ENCODE measurements at places on chromosomes 6 and 20. TPM values are rescaled to one million over a fixed set of nuclear protein-coding genes. Genes with fewer than 3 reads are reported as not detected.

DNA sequence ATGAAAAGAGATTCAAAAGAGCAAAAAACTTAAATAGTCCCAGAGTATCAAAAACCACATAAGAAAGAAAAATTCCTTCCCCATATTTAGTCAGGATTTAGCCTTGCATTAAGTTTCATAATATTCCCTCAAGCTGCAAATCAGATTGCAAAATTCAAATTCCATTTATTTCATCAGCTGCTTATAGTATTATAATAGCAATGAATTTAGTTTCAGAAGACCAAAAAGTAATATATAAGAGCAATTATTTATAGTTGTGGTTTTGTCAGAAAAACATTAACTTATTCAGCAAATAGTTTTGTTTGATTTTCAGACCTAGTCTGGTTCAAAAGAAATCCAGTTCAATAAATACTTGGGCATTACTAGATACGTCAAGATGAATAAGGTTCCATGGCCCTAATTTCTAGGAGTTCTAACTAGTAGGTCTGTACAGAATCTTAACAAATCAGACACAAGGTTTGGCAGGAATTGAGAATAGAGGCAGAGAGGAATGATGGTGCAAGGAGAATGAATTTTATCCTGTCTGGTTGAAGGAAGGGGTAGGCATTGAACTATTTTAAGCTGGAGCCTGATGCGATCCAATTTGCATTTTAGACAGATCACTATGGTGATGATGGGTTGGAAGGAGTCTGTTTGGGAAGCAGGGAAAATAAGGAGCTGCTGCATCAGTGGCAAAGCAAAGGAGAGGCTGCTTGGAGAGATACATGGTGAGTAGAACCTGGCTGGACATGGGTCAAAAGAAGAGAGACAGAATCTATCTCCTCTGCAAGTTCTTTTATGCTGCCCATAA is 163.9 kb upstream of the STXBP5 start:
- no peak for DNase-seq

DNA sequence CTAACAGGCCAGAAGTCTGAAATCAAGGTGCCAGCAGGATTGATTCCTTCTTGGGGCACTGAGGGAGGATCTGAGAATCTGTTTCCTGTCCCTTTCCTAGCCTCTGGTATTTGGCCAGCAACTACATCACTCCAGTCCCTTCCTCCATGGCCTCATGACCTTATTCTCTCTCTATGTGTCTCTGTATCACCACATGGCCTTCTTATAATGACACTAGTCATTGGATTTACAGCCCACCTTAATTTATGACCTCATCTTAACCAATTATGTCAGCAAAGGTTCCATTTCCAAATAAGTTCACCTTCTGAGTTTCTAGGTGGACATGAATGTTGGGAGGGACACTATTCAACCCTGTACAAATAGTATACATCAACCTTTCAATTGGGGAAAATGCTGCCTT is 29.3 kb downstream of the SCML4 start:
- no peak for DNase-seq

GRCh38 chr6:150831577-150831976 is 33.9 kb upstream of the MTHFD1L start:
- DNase-seq, result no peak

Gene RTN4IP1
- 7.7 TPM for total RNA-seq

DNA sequence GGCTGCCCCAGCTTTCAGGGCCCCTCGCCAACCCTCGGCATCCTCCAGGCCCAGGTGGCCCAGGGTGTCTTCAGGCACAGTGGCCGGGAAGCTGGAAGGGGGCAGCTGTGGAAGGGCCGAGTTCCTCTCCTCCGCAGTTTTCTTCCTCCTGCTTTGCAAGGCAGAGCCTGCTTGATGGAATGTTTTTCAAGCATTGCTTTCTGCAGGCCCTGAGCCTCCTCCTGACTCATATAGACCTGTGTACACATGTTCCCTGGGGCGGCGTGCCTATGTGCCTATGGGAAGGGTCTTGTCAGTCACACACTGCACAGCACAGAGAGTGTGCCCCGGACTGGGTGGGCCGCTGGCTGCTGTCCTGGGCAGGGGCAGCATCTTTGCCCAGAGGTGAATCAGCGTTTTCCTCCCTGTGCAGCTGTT is 107.5 kb downstream of the ERMARD start:
- no peak for DNase-seq

- DNase-seq, result no peak
Measured at GRCh38 chr20:63855363-63856097, 5.8 kb upstream of the ABHD16B start.

GRCh38 chr6:122389704-122390372 is 9.6 kb upstream of the HSF2 start:
- DNase-seq, result no peak

Gene MCHR2
- not detected for total RNA-seq

Gene PPIL4
- total RNA-seq, result 25.2 TPM

Gene HLA-DQA1
- total RNA-seq, result 9.0 TPM

Gene SPAG4
- 4.8 TPM for total RNA-seq

Gene PPP2R5D
- 33.3 TPM for total RNA-seq

GRCh38 chr6:51626391-51626790 is 461.0 kb downstream of the PKHD1 start:
- no peak for DNase-seq

DNA sequence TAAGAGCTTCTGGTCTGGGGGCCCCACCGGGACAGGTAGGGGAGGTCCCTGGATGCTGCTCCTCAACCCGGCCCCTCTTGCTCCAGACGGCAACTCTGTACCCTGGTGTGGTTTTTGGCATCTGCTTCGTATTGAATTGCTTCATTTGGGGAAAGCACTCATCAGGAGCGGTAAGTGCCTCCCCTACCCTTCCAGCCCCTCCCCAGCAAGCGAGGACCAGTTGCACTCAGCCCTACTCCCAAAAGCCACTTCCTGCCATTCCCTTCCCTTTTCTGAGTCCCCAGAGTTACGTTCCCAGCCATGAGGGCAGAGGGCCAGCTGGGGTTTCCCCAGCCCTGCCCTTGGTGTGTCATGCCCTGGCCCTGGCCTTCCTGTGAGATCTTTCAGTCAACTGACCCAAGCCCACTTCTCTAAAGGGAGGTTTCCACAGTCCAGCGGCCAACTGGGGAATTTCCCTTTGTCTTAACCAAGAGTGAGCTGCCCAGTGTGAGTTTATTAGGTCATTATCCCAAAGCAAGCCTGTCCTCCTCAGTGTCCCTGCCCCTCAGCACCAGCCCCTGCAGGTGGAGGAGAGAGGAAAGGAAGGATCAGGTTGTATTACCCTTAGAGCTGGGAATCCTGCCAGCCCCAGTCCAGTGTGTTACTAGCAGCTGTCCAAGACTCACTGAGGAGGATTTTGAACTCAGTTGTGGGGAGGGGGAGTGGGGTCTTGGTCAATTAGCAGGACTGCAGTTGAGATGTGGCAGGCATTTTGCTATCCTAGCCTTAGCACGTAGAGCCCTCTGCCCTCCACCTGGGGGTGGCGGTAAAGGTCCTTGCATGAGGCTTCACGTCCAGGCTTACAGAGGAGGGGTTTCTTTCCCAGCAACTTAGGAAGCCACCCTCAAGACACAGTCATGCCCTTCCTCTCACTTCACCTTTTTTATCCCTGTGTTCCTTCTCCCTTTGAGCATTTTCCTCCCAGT is 45.8 kb downstream of the TM9SF4 start:
- peak; percentile 37 for DNase-seq

- DNase-seq, result no peak
Measured at GRCh38 chr20:17871886-17872285, 96.7 kb downstream of the SNX5 start.

- no peak for DNase-seq
Measured at GRCh38 chr20:45833030-45833882, at the start of gene SNX21. Gene SNX21 (plus strand): TSS chr20:45833799. CDS start chr20:45833920, 121 bp downstream.

Gene C6orf15
- not detected for total RNA-seq

- DNase-seq, result no peak
Measured at GRCh38 chr20:50572938-50573777, 63.0 kb downstream of the PTPN1 start.

Gene PCNA
- total RNA-seq, result 130 TPM

DNA sequence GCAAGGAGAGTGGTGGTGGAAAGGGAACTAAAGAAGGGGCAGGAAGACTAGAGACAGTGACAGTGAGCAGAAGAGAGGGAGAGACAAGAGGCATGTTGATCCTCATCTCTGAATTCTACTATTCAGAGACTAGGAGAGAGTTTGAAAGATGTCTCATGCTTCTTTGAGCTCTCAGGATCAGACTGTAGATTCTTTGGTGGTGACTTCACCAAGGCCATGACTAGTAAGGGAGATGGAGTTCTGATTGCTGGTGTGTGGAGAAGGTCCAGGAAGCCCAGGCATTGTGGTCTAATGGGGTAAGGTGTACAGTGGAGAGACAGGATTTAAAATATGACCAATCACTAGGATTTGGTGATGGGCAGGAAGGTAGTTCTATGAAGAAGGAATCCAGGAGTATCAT is 713 bp downstream of the WFDC9 start:
- no peak for DNase-seq

Gene HAO1
- total RNA-seq, result not detected

Gene IL17F
- total RNA-seq, result 1.4 TPM

GRCh38 chr20:38649275-38649891 is 47.8 kb downstream of the ARHGAP40 start:
- no peak for DNase-seq

- DNase-seq, result no peak
Measured at GRCh38 chr6:47076422-47077344, 34.6 kb upstream of the ADGRF1 start.

Data from esophagus squamous epithelium (tissue), 5 donors.